Urinary bladder (tissue), 4 donors: ENCODE measurements at places on chromosomes 3 and 15. TPM values are rescaled to one million over a fixed set of nuclear protein-coding genes. Genes with fewer than 3 reads are reported as not detected.

DNA sequence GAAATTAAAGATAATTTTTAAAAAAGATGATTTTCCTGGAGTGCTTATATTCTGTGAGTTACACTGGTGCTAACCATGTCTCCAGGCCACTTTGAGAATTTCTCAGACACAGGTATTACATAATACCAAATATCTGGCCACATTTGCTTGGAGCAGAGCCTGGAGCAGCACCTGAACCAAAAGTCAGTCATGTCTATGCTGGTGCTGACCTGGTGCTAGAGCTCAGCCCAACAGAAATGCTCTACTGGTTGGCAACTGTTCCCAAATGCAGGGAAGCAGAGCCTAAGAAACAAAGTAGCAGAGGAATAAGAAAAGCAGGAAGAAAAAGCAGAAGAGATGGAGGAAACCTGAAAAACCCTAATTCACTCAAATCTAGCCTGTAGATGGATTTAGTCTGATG, 135.7 kb upstream of the SLC7A14 start:
- no peak for DNase-seq

DNA sequence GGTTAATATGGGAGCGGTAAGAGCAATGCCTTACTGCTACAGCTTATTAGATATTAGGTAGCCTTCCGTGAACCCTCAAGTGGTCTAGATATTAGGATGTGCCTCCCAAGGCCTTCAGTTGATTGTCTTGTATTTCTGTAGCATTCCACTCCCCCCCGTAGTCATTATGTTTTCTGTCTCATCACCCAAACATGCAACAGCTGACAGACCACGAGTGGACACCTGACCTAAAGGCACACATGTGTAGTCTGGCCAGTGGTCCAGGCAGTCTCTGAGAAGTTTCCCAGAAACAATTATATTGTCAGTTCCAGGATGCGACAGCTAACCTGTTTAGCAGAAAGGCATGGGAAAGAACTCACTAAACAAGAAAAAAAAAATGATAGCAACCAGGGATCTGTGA, 1000.9 kb downstream of the AGBL1 start:
- DNase-seq: no peak

- DNase-seq: no peak
Observed at GRCh38 chr3:135246027-135246426, 451.0 kb downstream of the EPHB1 start.

DNA sequence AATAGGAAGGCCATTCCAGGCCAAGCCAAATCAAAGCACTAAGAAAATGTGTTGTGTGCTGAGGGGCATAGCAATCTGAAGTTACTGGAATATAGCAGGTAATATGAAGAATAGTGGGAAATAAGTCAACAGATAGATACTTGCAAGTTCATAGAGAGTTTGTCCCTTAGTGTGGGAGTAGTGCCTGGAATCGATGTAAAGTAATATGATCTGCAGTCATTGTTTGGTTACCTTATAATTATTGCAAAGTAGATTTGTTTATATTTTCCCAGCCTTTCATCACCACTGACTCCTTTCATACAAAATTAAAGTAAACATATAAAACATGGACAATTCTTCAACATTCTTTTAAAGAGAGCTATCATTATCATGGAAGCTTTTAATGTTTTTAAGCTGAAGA, 420.9 kb upstream of the NECTIN3 start:
- no peak for DNase-seq

DNA sequence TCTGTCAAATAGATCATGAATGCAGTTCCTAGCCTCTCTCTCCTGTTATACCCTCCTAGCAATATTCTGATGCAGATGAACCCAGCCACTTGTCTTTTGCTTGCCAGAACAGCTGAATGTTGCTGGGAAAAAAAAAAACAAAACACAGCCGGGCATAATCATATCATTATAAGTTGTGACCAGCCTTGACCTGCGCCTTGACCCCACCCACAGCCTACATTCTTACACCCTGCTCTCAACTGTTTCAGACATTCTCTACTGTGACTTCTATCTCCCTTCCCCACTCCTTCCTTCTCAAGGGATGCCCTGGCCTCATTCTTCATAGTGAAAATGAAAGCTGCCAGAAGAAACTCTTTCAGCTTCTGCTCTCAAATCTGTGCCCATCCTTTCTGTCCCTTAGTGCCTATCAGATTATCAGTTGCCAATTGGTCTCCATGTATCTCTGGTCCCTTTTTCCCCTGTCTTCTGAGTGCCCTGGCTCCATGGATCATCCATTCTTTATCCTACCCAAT, 389.1 kb upstream of the TPRG1 start:
- DNase-seq: no peak

DNA sequence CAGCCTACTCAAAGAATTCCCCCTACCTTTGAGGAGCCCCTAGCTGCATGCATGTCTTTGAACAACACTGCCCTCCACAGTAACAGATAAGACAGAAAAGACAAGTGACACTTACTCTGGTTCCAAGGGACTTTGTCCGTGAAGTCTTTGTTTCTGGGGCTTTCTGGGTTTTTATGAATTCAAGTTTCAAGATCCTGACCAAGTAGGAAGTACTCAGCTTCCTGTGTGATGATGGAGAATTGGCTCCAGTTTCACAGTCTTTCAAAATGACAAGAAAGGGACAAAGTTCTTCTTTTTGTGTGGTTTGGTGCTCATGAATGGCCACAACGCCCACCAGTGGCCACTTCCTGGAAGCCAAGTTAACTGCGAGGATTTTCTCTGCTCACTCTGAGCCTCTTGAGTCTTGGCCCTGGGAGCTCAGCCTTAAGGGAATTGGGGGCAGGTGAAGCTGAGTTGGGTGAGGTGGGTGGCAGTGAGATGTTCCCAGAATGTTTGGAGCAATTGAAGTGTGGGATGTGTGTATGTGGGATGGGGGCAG, at the start of gene CCR1:
Gene CCR1, minus strand, starts transcription at position 147 of the 538 bp plus-strand sequence. CDS start 4,000 bp downstream, outside the sequence.
- DNase-seq: no peak

DNA sequence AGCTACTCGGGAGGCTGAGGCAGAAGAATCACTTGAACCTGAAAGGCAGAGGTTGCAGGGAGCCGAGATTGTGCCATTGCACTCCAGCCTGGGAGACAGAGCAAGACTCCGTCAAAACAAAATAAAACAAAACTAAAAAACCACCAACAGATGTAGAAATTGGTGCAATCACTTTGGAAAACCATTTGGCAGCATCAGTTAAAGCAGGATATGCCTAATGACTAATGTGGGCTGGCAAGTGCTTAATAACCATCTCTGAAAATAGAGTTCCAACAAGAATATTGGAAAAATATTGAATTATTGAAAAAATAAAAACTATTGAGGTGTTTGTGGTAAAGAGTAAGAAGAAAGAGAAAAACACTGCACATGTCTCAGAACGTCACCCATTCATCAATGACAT, 16.1 kb upstream of the RTP3 start:
- DNase-seq: no peak

DNA sequence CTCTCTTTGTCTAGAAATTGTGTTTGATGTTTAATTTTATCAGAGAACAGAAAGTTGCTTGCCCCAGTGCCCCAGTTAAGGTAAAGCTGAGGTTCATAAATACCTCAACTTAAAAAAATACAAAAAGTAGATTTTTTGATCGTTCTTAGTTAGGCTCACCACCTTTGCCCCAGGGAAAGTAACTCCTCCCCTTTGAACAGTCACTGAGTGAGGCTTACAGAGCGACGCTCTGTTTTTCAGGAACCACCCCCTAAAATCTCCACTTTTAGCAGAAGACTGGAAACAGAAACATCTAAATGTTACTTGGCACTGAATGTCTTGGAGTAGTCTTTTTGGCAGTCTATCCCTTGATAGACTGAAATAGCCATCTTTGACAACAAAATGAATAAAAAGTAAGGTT, 24.9 kb downstream of the BLM start:
- DNase-seq: no peak

DNA sequence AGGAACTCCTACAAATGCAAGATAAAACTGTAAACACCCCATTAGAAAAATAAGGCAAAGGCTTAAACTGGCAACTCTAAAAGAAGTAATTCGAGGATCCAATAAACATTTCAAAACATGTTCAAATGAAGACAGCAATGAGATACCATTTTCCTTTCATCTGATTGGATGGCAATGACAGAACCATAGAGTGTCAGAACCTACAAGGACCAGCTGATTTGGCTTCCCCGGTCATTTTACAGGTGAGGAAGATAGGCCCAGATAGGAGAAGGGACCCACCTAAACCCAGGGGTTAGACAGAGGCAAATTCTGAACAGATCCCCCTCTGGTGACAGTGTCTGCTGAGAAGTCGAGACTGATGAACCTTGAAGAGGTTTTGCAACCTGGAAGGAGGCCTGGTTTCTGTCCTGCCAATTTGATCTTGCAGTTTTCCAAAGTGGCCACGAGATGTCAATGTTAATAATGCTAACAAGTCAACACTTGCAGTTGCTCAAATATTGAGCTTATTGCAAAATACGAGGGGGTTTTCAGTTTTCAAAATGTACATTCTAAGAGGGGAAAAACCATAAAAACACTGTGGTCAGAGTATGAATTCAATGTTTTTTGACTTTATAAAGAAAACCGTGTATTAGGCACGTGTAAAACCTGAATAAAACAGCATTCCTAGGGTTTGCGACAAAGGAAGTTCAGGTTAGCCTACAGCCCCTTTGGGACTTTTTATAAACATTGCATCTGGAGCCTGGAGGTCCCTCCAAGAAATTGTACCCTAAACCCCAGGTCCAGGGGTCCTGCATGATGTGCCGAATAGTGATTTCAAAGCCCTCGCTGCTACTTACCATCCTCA, 21.5 kb downstream of the CFAP161 start:
- DNase-seq: no peak

GRCh38 chr3:20352546-20353179, 166.7 kb upstream of the SGO1 start:
- DNase-seq: no peak

GRCh38 chr3:32009101-32009500, 27.6 kb downstream of the ZNF860 start:
- DNase-seq: no peak

- peak; percentile 13 for DNase-seq
Observed at GRCh38 chr3:186383026-186383993, 21.3 kb upstream of the DGKG start.

GRCh38 chr15:52020221-52021085, 1.4 kb downstream of the MAPK6 start:
- DNase-seq: no peak

GRCh38 chr3:156404217-156404616, 150.7 kb downstream of the SSR3 start:
- no peak for DNase-seq

- no peak for DNase-seq
Observed at GRCh38 chr15:89665449-89666181, 10.3 kb upstream of the KIF7 start.

GRCh38 chr15:56869573-56869972, 48.9 kb upstream of the TCF12 start:
- DNase-seq: no peak

- DNase-seq: no peak
Observed at GRCh38 chr3:151327571-151328198, 1.7 kb downstream of the P2RY13 start.

GRCh38 chr3:11924518-11924917, 77.8 kb upstream of the TAMM41 start:
- DNase-seq: no peak

- no peak for DNase-seq
Observed at GRCh38 chr3:46999516-47000197, 20.2 kb downstream of the NBEAL2 start.

GRCh38 chr3:72463083-72463482, 385.2 kb downstream of the SHQ1 start:
- DNase-seq: no peak

- no peak for DNase-seq
Observed at GRCh38 chr3:114669614-114670013, 375.8 kb downstream of the TIGIT start.

DNA sequence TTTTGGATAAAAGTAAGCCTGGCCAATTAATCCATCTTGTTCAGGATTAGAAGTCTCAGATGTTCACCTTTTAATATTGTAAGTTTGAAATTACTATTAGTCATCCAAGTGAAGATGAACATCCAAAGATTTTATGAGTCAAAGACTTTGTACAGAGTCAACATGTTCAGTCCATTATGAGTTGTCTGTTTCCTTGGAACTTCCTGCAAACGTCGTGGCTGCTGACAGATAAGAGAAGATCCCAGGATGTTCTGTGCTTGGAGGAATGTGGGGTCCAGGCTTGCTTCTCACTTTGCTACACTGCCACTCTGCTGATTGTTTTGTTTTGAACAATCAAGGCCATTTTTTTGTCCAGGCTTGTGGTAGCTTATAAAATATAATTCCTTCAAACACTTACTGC, 74.3 kb upstream of the SLCO2A1 start:
- DNase-seq: no peak

- DNase-seq: no peak
Observed at GRCh38 chr3:141021261-141021660, 29.9 kb upstream of the SPSB4 start.

DNA sequence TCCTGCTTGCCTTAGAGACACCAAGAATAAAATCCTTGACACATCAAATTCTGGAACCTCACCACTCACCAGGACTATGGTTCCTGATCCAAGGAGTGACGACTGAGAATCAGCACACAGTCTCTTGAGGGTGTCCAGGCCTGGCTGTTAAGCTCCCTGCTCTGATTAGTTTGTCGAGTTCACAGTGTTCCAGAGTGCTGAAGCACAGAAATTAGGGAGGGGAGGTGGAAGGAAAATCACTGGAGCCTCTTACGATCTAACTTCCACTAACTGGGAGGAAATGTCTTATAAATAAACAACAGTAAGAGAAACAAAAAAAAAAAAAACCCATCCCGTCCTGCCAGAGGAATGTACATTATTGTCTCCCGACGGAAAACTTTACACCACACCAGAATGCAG, 330.2 kb downstream of the TIGIT start:
- no peak for DNase-seq

DNA sequence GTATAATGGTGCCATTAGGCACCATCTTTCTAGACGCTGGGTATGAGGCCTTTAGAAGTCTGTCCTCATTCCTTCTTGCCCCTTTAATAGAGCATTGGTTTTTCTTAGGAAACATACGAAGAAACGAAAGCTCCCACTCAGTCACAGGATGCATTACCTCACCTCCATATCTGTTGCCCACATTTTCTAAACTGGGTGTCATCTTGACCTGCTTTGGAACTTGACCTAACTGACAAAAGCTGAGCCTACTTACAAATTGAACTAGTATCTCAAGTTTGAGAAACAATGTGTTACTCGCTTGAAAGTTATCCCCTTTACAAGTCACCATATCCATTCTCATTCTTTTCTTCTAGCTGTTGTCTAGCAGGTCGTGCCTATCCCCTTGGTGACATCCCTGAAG, 102.7 kb downstream of the VPS8 start:
- DNase-seq: no peak

CCR8 gene
- not detected for total RNA-seq

PARP15 gene
- 1.3 TPM for total RNA-seq

HPS3 gene
- 30.5 TPM for total RNA-seq

KCNMB2 gene
- total RNA-seq: 6.1 TPM

BCL2A1 gene
- 2.3 TPM for total RNA-seq

NRROS gene
- total RNA-seq: 4.1 TPM

DZIP1L gene
- 54.0 TPM for total RNA-seq

ISG20 gene
- 1.7 TPM for total RNA-seq

TNNC1 gene
- total RNA-seq: 68.4 TPM

CLSTN2 gene
- total RNA-seq: 4.9 TPM

HESX1 gene
- total RNA-seq: 2.3 TPM

AMOTL2 gene
- 37.0 TPM for total RNA-seq

NSMCE3 gene
- 10.2 TPM for total RNA-seq

CPNE4 gene
- 0.21 TPM for total RNA-seq

MTFMT gene
- 22.4 TPM for total RNA-seq

KLHL40 gene
- total RNA-seq: 3.5 TPM

SLC22A14 gene
- 0.16 TPM for total RNA-seq

GRM2 gene
- total RNA-seq: 0.32 TPM

AQP9 gene
- total RNA-seq: 0.85 TPM

GOLGA6L10 gene
- 2.0 TPM for total RNA-seq

CILP gene
- 49.3 TPM for total RNA-seq

ZBTB47 gene
- 17.1 TPM for total RNA-seq

C3orf22 gene
- total RNA-seq: not detected
